ENCODE measurements at places on chromosomes 2 and 18.

DNA sequence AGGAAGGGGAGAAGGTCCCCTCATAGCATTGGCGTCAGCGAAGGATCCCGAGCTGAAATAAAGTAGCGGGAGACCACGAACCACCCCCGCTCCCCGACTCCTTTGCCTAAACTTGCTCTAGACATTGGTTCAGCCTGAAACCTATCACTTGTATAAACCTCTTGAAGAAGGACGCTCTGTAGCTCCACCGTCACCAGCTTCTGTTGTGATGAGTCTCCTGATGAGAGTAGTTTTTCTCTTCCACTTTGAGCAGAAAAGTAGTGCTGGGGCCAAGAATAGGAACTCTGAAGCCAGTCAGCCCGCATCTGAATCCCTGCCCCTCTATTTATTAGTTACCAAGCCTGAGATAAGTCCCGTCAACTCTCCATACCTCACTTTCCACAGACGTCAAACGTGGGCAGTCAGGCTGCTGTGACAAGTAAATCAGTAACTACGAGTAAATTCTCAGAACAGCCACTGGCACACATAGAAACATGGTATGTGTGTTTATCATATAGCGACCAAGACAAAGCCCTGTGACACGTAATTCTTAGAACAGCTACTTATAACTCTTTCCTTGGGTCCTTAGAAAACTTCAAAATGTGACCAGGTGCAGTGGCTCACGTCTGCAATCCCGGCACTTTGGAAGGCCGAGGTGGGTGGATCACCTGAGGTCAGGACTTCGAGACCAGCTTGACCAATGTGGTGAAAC, 61.7 kb downstream of the CD226 start:
- no peak for DNase-seq

- DNase-seq: no peak
Measured at GRCh38 chr2:64406407-64406774, 47.6 kb upstream of the LGALSL start.

DNA sequence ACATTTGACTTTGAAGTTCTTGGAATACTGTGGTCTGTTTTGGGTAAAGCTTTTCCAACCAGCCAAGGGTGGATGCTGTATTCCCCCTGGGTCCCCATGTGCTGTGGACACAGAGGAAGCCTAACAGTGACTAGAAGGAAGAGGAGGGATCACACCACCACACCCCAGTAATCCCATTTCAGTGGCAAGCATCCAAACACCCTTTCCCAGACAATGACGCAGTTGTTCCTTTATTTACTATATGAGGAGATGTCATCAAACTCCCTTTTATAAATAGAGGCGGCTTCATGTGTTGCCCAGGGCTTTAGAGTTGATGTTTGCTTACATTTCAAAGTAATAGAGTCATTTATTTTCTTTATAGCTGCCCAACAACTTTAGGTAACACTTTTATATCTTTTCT, 959.4 kb upstream of the GYPC start:
- no peak for DNase-seq

DNA sequence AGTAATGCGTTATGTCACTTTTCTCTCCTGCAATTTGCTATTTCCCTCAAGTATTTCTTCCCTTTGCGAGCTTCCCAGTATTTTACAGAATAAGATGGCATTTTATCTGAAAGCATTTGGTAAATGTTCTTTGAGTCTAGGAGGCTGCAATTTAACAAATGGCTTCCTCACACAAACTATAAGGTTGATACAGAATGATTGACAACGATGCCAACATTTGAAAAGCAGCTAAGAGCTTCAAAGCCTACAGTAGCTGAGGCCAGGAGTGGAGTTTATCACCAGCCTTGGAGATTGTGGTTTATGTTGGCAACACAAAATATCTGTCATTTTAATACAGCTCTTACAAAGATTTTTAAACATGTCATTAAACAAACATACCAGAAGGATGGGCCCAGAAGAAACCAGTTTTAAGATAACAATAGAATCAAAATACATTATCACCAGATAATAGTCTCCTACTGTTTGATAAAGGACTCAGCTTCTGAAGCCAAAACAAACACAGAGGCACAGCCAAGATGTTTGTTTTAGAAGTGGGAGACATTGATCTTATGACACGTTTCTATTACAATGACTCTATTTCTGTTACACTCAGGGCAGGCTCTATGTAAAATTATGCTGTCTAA, 711.4 kb upstream of the ACVR2A start:
- DNase-seq: no peak

DNA sequence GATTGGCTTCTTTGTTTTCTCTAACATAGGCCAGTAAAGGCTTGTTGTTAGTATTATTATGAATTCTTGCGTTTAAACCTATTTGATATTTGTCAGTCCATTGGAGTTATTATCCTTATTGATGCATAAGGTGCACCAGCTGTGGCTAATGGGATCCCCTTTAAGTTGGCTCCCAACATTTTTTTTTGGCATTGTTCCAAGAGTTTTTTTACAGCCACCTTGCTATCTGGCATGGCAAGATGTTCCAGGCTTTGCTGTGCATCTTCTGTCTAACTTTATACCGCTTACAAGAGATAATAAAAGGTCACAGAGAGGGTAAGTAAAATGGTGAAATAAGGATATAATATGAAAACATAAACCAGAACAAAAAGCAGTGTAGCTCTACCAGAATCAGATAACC, 157.5 kb upstream of the TACR1 start:
- no peak for DNase-seq

GRCh38 chr18:42527766-42528165, 572.7 kb downstream of the PIK3C3 start:
- DNase-seq: no peak

DNA sequence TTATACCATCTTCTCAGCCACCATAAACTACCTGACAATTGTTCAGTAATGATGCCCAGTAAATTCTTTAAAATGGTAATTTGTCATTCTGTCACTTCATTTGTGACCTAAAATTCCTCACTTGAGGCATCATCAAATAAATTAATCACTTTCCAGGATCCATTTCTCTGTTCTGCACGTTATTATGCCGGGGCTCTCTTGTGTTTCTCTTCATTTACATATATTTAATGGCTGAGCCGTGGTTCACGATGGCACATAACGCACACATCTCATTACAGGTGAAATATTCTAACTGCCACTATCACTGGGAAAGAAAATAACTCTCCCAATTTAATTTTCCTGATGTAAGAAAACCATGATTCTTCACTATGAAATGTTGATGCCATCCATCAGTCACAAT, 529.6 kb downstream of the NR4A2 start:
- DNase-seq: no peak

- no peak for DNase-seq
Measured at GRCh38 chr2:67854103-67854743, 208.6 kb downstream of the C1D start.

DNA sequence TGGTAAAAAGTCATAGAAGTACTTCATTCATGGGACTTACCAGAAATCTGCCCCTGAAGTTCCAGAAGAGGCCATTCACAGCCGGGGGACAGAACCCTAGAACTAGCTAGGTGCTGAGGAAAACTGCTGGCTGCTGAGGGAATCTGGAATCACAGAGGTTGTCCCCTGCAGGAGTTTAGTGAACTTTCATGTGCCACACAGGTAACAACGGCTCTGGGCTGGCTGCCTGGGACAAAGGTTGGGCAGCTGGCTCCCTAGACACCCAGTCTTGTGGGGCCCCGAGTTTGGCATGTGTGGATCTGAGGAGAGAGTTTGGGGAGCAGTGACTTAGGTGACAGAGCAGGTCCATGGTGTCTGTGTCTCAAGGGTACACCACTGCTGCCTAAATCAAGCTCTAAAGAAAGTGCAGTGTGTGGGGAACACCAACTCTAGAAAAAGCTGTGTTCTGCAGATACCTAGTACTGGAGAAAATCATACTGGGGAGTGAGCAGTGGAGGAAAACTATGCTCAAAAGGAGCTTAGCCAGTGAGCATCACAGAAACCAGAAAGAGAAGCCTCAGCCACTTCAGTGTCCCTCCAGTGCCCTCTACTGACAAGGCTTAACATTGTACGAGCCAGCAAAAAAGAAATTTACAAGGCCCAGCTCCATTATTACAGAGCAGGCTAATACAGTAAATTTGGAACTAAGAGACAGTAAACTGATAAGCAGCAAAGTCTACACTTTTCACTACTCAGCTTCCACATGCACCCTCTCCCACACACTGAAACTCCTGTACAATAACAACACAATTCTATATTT, 15.2 kb downstream of the GALNT3 start:
- DNase-seq: no peak

- DNase-seq: no peak
Measured at GRCh38 chr2:48723129-48723528, 32.4 kb downstream of the LHCGR start.

DNA sequence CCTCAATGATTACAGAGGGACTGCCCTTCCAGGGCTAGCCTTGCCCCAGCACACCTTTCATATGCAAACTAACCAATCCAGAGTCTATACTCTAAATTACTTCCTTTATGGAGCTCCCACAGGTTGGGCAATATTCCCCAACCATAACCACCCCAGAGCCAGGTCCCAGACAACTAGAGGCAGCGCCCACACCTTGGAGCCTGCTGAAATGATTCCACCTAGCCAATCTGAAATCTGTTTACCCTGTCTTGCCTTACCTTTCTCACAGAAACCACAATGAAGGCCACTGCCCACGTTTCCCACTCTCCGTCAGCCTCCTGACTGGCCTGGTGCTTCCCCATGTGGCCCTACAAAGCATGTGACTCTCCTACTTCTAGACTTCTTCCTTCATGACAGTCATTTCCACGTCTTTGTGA, 62.0 kb downstream of the REEP1 start:
- no peak for DNase-seq

DNA sequence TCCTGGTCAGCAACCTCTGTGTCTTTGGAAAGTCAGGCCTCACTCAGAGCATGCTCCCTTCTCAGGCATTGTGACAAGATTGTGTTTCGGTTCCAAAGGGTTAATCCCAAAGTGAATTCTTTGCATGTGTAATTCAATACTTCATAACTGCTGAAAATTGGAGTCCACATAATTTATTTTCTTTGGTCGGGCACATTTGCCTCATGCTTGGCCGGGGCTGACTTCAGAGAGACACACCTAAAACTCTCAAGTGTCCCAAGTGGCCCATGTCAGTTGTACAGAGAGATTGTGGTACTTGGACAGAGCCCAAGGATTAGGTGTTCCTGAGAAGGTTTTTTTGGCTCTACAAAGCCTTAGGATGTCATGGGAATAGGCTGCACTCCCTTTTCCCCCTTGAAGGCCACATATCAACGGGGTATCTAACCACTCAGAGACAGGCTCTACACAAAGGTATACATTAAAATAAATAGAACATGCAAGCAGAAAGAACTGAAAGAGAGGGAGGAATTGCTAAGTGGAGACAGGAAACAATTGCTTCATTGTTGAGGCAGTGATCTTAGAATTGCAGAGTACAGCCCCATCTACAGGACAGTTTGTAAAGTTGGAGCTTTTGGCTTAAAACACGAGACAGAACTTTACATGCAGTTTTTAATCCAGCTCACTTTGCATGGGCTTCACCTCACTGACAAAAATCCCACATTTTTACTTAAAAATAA, 1232.3 kb upstream of the ZEB2 start:
- DNase-seq: no peak

DNA sequence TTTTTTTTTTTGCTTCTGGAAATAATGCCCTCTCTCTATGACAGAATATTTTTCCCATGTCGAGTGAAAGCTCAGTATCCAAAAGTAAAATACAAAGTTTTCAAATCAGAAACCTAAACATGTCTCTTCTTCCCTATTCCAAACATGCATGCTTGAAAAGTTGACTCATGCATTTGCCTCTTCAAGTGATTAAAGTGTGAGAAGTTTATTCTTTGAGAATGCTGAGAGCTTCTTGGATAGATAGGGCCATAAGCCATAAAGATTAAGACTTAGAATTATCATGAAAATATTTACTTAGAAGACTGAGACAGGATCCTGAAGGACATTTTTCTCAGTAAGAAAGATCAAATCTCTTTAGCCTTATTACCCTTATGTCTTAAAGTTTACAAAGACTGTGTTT, 98.6 kb upstream of the EPB41L5 start:
- DNase-seq: no peak

DNA sequence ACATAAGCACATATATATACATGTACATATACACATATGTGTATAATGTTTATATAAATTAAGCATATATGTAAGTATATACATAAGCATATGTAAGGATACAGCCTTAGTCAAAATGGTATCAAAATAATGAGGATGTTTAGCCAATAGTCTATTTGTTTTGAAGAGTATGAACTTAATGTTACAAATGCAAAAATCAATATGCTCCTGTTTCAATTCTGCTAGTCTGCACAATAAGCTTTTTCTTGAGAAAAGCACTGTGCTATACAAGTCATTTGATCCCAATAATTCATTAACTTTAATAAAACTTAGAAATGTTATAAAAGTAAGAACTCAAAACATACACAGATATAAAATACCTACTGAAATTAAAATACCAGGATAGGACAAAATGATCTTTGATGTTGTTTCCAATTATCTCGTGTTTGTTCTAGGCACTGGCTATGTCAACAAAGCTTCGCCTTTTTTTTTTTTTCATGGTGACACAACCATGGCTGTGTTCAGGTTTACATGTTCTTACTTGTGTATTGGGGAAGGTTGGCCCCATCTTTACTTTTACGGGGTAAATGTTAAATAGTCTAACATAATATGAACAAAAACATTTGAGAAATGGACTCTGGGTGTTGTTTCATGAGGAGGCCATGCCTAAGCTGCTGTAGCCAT, 271.1 kb upstream of the CDH19 start:
- DNase-seq: no peak

DNA sequence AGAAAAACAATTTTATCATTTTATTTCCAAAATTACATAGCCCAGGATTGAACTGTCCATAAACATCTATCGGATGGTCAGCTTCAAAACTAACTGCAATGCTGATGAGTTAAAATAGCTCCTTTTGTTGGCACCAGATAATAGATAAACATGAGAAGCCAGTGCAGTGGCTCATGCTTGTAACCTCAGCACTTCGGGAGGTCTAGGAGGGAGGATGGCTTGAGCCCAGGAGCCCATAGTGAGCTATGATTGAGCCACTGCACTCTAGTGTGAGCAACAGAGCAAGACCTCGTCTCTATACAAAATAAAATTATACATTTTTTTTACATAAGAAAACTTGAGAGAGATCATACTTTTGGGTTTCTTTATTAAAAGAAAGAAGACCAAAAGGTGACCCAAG, 34.6 kb upstream of the IMPA2 start:
- DNase-seq: no peak

GRCh38 chr18:55096263-55096951, 137.1 kb upstream of the CCDC68 start:
- DNase-seq: no peak

GRCh38 chr2:230865307-230865765, 594 bp downstream of the ITM2C start:
- DNase-seq: no peak

DNA sequence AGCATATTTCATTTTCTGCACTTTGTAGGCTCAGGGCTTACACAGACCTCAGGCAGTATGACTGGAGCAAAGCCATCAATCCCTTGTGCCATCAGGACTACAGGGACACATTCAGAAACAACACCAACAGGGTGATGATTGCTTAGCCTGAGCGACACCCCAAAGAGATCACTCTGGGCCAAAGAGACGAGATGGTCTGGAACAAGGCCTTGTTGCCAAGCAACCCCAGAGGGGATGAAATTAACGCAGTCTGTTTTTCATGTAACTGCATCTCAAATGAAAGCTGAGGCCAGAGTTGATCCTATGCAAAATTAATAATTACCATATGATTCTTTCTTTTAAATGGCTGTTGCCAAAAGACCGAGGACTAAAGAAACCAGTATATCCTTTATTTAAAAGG, 20.2 kb upstream of the B3GNT2 start:
- DNase-seq: no peak
